ENCODE measurements at places on chromosomes 3 and 15. TPM values are rescaled to one million over a fixed set of nuclear protein-coding genes. Genes with fewer than 3 reads are reported as not detected.

DNA sequence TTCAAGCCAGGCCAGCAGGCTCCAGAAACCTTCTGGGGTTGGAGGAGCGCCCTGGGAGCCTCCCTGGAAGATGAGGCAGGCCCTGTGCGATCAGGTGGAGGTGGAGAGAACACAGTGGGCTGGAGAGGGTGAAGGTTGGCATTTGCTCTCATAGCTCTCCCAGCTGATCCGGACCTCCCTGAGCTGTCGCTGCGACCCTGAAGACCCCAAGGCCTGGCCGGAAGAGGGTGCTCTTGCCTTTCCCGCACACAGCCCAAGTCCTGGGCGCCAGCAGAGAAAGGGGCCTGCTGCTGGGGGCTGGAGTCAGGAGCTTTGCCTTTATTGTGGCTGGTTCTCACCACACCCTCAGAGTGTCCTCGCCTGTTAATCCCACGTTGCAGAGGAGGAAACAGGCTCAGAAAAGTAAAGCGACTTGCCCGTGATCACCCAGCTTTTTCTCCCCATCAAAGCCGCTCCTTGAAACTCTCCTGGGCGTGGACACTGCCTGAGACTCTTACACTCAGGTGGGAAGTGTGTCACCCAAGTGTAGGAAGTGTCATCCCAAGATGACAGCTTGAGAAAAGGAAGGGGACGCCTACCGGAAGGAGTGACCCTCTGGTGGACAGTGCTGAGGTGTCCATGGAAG is 8.6 kb upstream of the RPL29 start:
- no peaks in the 10 kb centered on the region for H3K36me3 ChIP-seq
- H3K27me3 ChIP-seq = no peaks in the 10 kb centered on the region

Gene ZDHHC19
- not detected for total RNA-seq

GRCh38 chr15:40344631-40345120 is 3.9 kb upstream of the CCDC9B start:
- no peaks in the 10 kb centered on the region for H3K36me3 ChIP-seq
- no peak overlapping the region for H3K4me3 ChIP-seq
- H3K4me1 ChIP-seq = peaks cover 11% of the 10 kb centered on the region
- no peaks in the 10 kb centered on the region for H3K27me3 ChIP-seq
- DNase-seq = peak; percentile 71
- H3K27ac ChIP-seq = no peak overlapping the region

Gene PEX5L
- total RNA-seq = not detected

Gene CCR8
- total RNA-seq = 2.1 TPM

Gene MYRIP
- total RNA-seq = not detected

Gene ANKUB1
- total RNA-seq = not detected

Gene CCR9
- total RNA-seq = 6.5 TPM

DNA sequence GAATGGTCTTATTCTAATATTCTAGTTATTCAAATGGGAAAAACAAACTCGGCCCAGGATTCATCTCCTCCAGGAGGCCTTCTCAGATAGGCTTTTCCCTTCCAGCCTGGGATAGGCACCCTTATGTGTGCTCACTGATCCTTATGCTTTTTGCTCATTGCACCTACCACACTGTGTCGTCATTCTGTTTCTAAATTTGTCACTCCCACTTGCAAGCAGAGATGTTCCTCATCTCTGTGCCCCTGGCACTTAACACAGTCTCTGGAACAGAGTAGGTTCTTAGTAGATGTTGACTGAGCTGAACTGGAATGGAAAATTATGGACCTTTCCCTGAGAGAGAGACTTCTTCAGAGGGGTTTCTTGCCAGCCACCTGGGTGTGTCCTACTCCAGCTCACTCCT is 18.7 kb upstream of the SPG11 start:
- no peaks in the 10 kb centered on the region for H3K27me3 ChIP-seq
- peaks cover 68% of the 10 kb centered on the region for H3K4me1 ChIP-seq
- H3K36me3 ChIP-seq = no peaks in the 10 kb centered on the region
- H3K27ac ChIP-seq = peak overlapping the region; percentile 38

Gene COLQ
- 3.7 TPM for total RNA-seq

- H3K27ac ChIP-seq = no peak overlapping the region
- H3K27me3 ChIP-seq = no peaks in the 10 kb centered on the region
- H3K4me3 ChIP-seq = no peak overlapping the region
- DNase-seq = no peak
- H3K4me1 ChIP-seq = no peaks in the 10 kb centered on the region
- H3K36me3 ChIP-seq = peaks cover 89% of the 10 kb centered on the region
Observed at GRCh38 chr15:90451053-90451850, 63.2 kb downstream of the IQGAP1 start.

GRCh38 chr15:45703670-45704328 is 69.0 kb downstream of the SQOR start:
- peaks cover 13% of the 10 kb centered on the region for H3K4me1 ChIP-seq
- H3K4me3 ChIP-seq = peak overlapping the region; percentile 68
- no peak for DNase-seq
- no peaks in the 10 kb centered on the region for H3K36me3 ChIP-seq
- no peak overlapping the region for H3K27ac ChIP-seq
- peaks cover 5% of the 10 kb centered on the region for H3K27me3 ChIP-seq

DNA sequence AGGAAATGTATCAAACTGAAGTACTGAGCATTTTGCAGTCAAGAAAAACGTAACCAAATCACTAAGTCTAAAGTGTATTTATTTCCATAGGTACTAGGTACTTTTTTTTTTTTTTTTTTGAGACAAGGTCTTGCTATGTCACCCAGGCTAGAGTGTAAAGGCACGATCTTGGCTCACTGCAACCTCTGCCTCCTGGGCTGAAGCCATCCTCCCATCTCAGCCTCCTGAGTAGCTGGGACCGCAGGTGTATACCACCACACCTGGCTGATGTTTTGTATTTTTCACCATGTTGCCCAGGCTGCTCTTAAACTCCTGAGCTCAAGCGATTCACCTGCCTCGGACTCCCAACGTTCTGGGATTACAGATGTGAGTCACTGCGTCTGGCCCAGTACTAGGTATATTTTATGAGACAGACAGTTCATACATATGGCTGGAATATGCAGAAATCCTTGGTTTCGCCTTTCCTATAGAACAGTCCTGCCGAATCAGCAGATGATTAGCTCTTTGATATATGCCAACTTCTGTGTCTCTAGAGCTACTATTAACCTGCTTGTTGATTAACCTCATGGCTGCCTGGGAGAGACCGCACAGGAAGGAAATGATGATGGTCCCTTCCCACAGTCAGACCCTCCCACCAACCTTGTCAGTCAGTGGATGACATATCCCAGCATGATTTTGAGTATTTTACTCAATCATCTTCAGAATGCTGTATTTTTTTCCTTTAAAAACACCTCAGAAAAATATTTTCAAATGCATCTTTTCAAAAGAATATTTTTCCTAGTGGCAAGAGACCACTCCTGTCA is 32.3 kb downstream of the TMOD3 start:
- H3K4me1 ChIP-seq = peaks cover 19% of the 10 kb centered on the region
- peak overlapping the region; percentile 28 for H3K4me3 ChIP-seq
- H3K27me3 ChIP-seq = no peaks in the 10 kb centered on the region
- peak overlapping the region; percentile 34 for H3K27ac ChIP-seq
- peak; percentile 49 for DNase-seq

GRCh38 chr3:134754768-134755559 is 40.1 kb upstream of the EPHB1 start:
- no peaks in the 10 kb centered on the region for H3K4me1 ChIP-seq
- no peaks in the 10 kb centered on the region for H3K36me3 ChIP-seq
- H3K27ac ChIP-seq = no peak overlapping the region
- H3K27me3 ChIP-seq = peaks cover 3% of the 10 kb centered on the region

Gene IGF2BP2
- total RNA-seq = 0.50 TPM

DNA sequence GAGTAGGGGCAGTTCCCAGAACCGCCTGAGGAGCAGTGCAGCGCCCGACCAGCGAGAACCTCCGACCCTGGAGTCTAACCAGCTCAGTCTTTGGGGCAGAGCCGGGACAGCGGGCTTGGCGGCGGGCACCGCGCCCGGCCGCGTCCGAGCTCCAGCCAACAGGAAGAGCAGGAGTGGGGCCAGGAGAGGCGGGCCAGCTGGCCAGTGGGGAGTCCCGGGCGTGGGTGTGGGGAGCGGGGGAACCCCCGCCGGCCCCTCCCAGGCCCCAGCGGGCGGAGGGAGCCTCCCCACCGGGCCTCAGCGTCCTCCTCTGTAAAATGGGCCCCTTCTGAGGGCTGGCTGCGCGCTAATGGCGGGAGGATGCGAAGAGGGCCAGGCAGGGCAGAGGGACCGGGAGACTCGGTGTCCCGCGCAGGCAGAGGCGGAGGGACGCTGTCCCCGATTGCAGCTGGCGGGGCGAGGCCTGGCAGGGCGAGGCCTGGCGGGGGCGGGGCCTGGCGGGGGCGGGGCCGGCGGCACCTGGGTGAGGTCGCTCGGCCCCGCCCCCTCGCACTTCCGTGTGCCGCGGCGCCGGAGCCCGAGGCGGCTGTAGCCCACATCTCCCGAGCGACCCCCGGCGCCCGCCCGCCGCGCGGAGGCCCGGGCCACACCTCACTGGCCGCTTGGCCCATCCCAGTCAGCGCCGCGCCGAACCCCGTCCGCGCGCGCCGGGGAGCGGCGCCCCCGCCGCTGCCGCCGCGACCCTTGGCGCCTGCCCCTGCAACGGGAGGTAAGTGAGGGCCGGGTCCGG is at the start of gene PRKCD:
PRKCD (plus strand) TSS at position 550 of the 790 bp plus-strand sequence. CDS start 17,214 bp downstream, outside the sequence.
- H3K27me3 ChIP-seq = peaks cover 12% of the 10 kb centered on the region
- peak within 1 kb of the TSS; percentile 98 for H3K4me3 ChIP-seq
- peaks cover 38% of the 10 kb centered on the region for H3K4me1 ChIP-seq
- peaks cover 2% of the 10 kb centered on the region for H3K36me3 ChIP-seq

- no peak overlapping the region for H3K4me3 ChIP-seq
- H3K27me3 ChIP-seq = no peaks in the 10 kb centered on the region
- DNase-seq = no peak
- peaks cover 10% of the 10 kb centered on the region for H3K4me1 ChIP-seq
- no peaks in the 10 kb centered on the region for H3K36me3 ChIP-seq
Observed at GRCh38 chr15:78828920-78829319, 17.7 kb upstream of the ADAMTS7 start.

Gene DHFR2
- 0.74 TPM for total RNA-seq
